ENCODE measurements at places on chromosomes 1 and 21. TPM values are rescaled to one million over a fixed set of nuclear protein-coding genes. Genes with fewer than 3 reads are reported as not detected.

Gene PTGFRN
- total RNA-seq, result 97.2 TPM

Gene CFHR2
- not detected for total RNA-seq

Gene APOBEC4
- 0.25 TPM for total RNA-seq

Gene FCRL5
- 2.2 TPM for total RNA-seq

Gene KCNC4
- total RNA-seq, result 8.1 TPM

Gene TMEM61
- total RNA-seq, result 12.2 TPM

Gene IFNLR1
- 23.2 TPM for total RNA-seq

DNA sequence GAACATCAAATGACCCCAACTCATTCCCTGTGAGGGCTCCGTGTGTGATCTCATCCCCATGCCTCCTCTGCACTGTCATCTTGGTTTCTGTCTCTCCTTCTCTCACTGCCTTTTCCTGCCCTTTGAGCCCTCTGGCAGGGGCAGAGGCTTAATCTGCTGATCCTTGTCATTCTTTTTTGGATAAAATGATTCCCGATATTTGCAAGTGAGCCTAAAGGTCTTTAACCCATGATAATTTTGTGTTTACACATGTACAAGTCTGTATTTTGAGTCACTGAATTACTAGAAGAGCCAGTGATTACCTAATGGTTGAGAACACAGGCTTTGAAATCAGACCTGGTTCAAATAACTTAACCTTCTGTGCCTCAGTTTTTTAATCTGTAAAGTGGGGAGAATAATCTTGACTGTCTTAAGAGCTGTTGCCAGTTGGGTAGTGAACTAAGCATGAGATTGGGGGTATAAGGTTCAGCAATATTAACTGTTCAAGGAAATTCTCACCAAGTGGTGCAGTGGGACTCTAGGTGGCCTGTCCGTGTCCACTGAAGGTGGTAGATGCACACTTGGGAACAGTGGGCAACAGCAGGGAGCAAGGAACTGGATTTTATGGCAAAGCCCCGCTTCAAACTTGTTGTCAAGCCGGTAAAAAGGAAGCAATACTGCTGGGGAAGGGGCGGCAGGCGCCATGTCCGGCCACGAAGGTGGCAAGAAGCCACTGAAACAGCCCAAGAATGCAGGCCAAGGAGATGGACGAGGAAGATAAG is 1.6 kb downstream of the ECHDC2 start:
- DNase-seq, result no peak

- no peak for DNase-seq
These were observed 15.5 kb downstream of the EEIG2 start for GRCh38 chr1:108575375-108575774.

GRCh38 chr1:93205892-93206566 is 25.5 kb downstream of the CCDC18 start:
- no peak for DNase-seq

- no peak for DNase-seq
These were observed 5.2 kb downstream of the GRIK3 start for GRCh38 chr1:37028981-37029617.

DNA sequence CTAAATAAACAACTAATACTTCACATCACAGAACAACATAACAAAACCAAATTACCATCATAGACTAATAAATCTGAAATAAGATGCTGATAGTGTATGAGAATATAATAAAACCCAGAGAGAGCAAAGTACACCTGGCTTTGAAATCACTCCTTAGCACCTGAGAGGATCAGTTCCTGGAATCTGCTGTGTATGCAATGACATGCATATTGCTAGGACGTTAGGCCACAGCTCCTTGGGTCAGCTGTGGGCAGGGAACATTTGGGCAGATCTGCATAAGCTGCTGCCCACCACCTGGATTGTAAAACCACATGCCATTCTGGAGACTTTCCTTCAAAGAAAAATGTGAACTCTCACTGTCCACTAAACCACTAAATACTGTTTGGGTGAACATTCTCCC is 81.1 kb downstream of the NR5A2 start:
- peak; percentile 54 for DNase-seq

DNA sequence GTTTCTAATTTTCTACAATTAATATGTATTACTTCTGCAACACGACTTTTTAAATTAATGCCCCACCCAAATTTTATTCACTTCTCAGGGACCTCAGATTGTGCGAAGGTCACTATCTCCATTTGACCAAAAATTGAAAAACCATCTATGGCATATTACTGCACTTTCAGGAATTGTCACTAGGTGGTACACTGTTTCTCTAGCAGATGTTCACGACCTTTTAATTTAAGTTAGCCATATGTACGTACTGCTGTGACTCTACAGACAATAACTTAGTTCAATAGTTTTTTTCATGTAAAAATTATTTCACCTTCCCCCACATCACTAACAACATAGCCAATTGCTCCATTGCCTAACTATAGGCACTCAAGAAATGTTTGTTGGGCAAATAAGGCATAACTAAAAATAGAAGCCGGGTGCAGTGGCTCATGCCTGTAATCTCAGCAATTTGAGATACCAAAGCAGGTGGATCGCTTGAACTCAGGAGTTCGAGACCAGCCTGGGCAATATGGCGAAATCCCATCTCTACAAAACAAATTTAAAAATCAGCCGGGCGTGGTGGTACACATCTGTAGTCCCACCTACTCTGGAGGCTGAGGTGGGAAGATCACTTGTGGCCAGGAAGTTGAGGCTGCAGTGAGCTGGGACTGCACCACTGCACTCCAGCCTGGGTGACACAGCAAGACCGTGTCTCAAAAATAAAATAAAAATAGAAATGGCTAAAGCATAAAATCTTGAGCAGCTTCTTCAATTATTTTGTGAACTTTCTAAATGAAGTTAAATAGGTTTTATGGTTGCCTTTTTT is 75.7 kb upstream of the PKN2 start:
- DNase-seq, result no peak

- no peak for DNase-seq
These were observed 2.0 kb downstream of the SCMH1 start for GRCh38 chr1:41239988-41240610.

- no peak for DNase-seq
These were observed 182.5 kb upstream of the SGIP1 start for GRCh38 chr1:66351478-66351877.

DNA sequence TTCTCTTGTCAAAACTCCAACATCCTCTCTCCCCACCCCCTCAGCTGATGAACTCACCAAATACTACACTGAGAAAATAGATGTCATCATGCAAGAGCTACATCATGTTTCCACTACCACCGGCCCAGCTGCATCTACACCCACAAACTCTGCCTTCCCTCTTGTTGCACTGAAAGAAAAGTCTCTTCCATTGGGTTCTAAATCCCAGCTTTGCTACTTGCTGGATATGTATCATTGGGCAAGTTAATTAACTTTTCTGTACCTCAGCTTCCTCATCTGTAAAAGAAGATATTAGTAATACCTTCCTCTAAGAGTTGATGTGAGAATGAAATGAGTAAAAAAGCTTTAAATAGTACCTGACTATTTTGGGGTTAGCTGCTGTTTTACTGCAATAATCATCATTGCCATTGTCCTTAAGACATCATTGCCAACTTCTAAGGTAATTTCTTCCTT is 108.6 kb downstream of the OLFML2B start:
- DNase-seq, result no peak

DNA sequence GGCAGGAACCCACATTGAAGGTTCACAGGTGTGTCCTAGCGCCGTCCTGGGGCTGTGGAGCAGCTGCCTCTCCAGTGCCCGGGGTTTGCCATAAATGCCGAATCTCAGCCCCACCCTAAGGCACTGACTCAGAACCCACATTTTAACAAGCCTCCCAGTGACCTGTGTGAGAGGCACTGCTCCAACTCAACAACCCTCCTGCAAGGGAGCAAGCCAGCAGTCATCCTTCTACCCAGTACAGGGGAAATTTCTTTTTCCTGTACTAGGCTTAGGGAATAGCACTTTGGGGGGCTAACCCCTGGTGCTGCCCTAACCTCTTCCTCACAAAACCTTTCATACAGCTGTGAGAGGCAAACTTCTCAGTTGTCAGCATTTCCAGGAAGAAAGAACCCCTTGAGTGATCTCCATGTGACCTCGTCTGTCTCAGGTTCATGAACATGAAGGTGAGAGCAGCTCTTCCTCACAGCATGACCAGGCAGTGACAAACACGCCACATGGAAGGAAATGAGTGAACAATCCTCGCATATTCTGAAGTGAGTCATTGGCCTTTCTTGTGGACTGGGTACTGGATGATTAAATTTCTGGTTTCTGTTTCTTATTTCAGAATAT is 11.4 kb upstream of the BCAR3 start:
- DNase-seq, result no peak

- no peak for DNase-seq
These were observed 162.8 kb upstream of the IVNS1ABP start for GRCh38 chr1:185479796-185480195.

DNA sequence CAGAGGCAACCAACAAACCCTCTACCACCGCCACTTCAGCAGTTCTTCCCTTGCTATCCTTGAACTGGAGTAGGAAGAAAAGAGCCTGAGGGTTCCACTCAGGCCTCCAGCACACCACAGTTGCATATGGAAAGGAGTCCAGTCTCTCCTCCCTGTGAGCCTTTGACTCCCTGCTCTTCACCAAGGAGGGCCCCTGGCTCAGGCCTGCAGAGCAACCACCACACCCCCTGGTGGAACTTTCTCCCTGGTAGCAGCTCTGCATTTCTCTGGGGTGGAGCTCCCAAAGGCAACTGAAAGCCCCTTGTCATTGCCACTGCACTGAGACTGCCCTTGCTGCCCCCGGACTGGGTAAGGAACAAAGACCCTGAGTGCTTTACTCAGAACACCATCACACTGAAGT is 1021.5 kb upstream of the ADGRL2 start:
- no peak for DNase-seq

GRCh38 chr1:24970399-24970753 is 40.3 kb upstream of the RUNX3 start:
- DNase-seq, result no peak

GRCh38 chr1:150760013-150760412 is 5.6 kb downstream of the CTSS start:
- no peak for DNase-seq

- no peak for DNase-seq
These were observed 248.7 kb downstream of the NPHP4 start for GRCh38 chr1:5743435-5744095.

- no peak for DNase-seq
These were observed 22.5 kb upstream of the LUZP1 start for GRCh38 chr1:23191199-23191598.

DNA sequence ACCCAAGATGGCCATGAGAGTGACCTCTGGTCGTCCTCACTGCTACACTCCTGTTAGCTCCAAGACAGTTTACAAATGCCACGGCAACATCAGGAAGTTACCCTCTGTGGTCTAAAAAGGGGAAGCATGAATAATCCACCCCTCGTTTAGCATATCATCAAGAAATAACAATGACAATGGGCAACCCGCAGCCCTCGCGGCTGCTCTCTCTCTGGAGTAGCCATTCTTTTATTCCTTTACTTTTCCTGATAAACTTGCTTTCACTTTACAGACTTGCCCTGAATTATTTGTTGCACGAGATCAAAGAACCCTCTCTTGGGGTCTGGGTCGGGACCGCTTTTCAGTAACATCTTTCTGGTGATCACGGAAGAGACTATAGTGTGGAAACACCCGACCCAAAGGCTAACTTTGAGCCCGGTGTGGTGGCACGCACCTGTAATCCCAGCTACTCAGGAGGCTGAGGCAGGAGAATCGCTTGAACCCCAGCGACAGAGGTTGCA is 19.8 kb upstream of the COX20 start:
- DNase-seq, result no peak

GRCh38 chr1:112520166-112520565 is 11.4 kb downstream of the WNT2B start:
- no peak for DNase-seq

DNA sequence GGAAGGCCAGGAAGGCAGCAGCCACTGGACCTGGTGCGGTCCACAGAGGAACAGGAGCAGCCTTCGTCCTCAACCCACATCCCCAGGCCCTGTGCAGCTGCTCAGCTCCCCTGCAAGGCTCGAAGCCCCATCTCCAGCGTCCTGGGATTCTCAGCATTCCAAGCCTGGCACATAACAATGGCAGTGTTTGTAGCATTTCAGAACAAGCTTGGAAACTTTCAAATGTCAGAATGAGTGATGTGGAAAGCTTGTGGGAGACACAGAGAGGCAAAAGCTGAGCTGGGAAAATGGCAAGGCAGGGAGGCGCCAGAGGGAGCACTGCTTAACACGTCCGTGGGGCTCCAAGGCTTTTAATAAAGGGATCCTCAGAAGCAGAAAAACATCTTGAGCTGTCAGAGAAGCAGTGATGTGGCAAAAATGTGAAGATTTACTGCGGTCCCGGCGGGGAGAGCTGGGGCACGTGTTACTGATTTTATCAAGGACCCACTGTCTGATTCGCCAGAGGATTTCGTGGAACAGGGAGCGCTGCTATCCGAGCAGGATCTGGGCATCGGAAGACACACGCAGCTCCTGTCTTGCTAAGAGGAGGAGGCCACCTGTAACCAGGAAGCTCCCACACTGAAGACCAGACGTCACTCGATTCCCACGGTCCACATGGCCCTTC is 38.1 kb downstream of the TOMM20 start:
- no peak for DNase-seq

DNA sequence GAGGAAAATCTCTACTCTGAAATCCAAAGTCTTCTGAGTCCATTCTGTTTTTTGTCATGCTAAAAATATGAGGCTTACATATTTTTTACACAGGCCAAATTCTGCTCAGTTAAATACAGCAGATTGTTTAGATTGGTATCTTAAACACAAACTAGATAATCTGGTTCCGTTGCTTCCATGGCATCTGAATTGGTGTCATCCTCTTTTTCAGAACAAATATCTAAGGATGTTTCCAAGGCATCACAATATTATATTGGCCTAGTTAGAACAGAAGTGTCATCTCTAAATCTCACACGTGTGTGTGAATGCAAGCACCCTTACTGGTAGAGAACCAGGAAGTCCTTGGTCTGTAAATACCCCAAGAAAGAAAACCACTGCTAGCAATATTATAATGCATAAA is 151.2 kb downstream of the NRIP1 start:
- DNase-seq, result no peak

DNA sequence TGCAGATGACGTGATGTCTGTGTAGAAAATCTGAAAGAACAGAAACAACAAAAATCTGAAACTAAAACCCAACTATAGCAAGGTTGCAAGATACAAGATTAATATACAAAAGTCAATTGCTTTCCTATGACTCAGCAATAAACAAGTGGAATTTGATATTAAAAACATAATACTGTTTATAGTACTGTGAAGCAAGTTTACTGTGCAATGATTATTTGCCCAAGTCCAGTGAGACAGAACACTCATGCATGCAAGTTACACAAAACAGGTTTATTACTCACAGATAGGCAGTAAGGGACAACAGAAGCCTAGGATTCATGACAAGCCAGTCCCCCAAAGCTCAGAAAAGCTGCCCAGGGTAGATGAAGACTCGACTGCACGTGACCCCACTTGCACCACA is 62.4 kb upstream of the RAB4A start:
- DNase-seq, result no peak

DNA sequence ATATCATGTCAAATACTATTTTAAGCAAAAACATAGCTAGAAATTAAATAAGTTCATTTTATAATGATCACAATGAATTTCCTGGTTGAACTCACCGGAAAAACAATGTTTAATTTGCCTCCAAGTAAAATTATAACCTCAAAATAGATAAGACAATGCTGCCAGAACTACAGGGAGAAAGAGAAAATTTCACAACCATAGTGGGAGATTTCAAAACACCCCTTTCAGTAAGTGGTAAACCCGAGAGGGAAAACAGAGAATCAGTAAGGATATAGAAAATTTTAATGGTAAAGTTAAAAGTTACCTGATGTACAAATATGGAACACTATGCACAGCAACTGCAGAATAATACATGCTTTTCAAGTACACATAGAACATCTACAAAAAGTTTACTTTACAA is 43.2 kb upstream of the PLA2G4A start:
- no peak for DNase-seq

GRCh38 chr1:37878071-37878470 is 18.7 kb upstream of the MTF1 start:
- no peak for DNase-seq

GRCh38 chr1:3464649-3465025 is 10.2 kb downstream of the ARHGEF16 start:
- no peak for DNase-seq

Data from left colon (tissue), 2 donors.